ENCODE measurements at places on chromosomes 1 and 21. TPM values are rescaled to one million over a fixed set of nuclear protein-coding genes. Genes with fewer than 3 reads are reported as not detected.

DNA sequence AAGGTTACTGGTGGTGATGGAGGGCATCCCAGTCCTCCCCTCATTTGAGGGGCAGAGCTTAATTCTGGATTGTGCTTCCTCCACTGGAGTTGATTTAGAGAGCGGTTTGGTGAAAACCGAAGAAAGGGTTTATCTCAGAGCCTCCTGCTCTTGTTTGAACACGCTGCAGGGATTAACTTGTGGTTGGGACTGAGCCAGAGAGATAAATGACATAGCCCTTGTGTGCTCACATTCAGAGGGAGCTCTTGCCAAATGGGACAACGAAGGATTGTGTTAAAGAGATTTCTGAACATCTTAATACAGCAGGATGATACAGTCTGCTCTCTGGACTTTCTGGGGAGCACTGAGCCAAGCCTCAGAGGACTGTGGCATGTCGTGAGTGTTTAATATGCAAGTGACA lies 308.2 kb downstream of the DISC1 start:
- no peak for DNase-seq

KCND3 gene
- 0.31 TPM for total RNA-seq

BLACAT1 gene
- total RNA-seq: 0.72 TPM

DNA sequence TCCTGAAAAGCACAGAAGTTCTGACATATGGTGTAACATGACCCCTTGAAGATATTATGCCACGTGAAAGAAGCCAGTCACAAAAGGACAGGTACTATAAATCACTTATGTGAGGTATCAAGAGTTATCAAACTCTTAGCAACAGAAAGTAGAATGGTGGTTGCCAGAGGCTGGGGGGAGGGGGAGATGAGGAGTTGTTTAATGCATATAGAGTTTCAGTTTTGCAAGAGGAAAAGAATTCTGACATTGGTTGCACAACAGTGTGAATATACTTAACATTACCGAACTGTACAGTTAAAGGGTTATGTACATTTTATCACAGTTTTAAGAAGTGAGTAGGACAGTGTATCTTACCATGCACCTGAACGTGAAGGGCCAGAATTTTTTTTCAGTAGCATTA lies 80.0 kb downstream of the USP25 start:
- DNase-seq: no peak

DNA sequence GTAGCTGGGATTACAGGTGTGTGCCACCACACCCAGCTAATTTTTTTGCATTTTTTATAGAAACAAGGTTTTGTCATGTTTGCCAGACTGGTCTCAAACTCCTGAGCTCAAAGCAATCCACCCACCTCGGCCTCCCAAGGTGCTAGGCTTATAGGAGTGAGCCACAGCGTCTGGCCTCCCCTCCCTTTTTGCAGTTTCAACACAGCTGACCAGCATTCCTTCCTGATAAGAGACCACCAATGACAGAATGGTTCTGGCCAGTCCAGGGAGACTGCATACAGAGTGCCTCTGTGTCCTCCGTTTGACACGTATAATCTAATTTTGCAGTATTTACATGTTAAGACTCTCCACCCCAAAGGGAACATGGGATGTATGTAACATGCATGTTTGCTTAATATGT lies 46.4 kb upstream of the CACHD1 start:
- DNase-seq: no peak

GRCh38 chr1:221263831-221264767 lies 384.9 kb downstream of the HLX start:
- DNase-seq: no peak

SPAG17 gene
- total RNA-seq: 2.7 TPM

TMPRSS2 gene
- total RNA-seq: 1.3 TPM

DNA sequence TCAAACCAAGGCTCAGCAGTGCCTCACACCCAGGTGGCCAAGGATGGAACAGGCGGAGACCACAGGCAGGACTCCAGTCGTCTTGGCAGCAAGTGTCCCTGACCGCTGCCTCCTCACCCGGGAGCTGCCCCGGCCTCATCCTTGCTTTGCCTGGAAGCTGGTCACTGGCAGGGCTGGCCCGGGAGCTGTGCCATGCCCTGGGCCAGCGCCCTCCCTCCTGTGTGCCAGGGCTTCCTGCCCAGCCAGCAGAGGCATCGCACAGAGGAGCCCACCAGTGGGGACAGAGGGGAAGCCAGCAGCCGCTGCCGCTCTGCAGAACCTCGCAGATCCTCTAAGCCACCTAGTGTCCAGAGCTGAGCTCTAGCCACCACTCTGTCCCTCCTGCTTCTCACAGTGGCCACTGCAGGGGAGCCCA lies 7.8 kb downstream of the CASZ1 start:
- DNase-seq: no peak

DNA sequence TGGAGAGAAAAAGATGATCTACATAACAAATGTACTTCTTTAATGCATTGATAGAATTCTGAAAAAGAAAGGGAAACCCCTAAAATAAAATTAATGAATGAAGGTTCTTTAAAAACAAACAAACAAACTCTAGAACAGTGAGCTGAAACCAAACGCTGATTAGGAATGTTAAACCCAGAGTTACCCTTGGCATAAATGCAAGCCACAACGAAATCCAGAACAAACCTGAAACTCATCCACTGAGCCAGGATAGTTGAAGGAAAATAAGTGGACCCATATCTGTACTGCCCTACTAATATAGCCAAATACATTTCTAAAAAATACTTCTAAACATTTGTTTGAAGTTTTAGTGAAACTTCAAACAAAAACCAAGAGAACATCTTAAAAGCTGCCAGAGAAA lies 505.3 kb downstream of the TTLL7 start:
- no peak for DNase-seq

GRCh38 chr1:215507119-215507518 lies 60.0 kb upstream of the KCTD3 start:
- no peak for DNase-seq

GRCh38 chr1:87963556-87963955 lies 634.9 kb downstream of the LMO4 start:
- DNase-seq: no peak

GRCh38 chr1:212355230-212355969 lies 59.3 kb downstream of the PACC1 start:
- DNase-seq: no peak

SLC1A7 gene
- not detected for total RNA-seq

GRCh38 chr1:65729259-65729658 lies 63.4 kb upstream of the PDE4B start:
- no peak for DNase-seq

MTR gene
- total RNA-seq: 61.6 TPM

DNA sequence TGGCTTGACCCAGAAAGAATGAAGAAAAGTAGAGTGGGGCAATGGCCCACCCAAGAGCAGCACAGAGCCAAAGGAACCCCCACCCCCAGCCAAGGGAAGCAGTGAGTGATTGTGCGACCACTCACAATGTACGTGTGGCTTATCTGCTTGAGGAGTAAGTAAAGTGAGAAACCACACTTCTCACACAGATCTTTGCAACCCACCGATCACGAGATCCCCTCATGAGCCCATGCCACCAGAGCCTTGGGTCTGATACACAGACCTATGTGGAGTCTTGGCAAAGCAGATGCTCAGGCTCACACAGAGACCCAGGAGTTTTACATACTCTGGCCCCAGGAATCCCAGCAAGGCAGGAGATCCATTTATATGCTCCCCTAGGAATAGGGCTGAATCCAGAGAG lies 14.0 kb upstream of the SLC9C2 start:
- DNase-seq: no peak

DNA sequence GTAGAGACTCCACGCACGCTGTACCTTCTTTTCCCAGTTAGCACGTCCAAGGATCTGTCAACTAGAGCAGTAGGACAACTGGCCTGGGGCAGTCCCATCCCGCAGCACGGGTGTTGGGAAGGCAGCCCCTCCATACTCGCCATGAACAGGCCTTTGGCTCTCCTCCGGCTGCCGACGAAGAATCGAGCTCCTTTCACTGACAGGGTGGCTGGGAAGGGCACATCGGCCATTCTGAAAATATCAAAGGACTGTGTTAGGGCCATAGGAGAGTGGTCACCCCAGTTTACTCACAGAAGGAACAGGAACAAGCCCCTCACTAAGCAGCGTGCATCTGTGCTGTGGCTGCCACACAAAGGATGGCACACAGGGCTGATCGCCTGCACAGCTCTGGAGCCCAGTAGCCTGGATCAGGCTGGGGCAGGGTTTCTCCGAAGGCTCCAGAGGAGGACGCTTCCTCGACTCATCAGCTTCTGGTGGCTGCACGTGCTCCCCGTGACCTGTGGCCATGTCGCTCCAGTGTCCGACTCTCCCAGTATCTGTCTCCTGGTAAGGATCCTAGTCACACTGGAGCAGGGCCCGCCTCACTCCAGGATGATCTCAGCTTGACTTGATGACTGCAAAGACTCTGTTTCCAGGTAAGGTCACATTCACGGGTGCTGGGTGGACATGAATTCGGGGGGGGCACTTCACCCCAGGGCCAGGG lies 8.9 kb downstream of the KRTAP10-1 start:
- DNase-seq: no peak

GRCh38 chr1:89069951-89070350 lies 4.9 kb upstream of the GBP1 start:
- DNase-seq: no peak

DNA sequence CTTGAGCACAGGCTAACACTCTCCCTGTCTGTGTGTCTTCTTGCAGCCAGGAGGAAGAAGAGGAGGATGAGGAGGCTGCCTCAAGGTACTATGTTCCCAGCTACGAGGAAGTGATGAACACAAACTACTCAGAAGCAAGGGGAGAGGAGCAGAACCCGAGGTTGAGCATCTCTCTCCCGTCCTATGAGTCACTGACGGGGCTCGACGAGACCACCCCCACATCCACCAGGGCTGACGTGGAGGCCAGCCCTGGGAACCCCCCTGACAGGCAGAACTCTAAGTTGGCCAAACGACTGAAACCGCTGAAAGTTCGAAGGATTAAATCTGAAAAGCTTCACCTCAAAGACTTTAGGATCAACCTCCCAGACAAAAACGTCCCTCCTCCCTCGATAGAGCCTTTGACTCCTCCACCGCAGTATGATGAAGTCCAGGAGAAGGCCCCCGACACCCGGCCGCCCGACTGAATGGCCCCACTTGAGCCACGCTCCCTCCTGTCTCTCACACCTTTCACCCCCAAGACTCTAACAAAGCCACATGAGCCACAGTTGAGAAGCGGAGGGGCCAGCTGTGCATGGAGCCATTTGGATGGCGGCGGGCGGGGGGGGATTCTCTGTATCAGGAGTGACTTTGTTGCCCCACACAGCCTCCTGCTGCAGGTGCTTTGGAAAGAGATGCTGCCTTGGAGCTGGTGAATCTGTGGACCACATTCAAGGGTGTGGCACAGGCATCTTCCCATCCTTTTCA lies 27.6 kb upstream of the FHAD1 start:
- DNase-seq: no peak

GRCh38 chr21:38227401-38227800 lies 29.4 kb upstream of the KCNJ15 start:
- DNase-seq: no peak

DNA sequence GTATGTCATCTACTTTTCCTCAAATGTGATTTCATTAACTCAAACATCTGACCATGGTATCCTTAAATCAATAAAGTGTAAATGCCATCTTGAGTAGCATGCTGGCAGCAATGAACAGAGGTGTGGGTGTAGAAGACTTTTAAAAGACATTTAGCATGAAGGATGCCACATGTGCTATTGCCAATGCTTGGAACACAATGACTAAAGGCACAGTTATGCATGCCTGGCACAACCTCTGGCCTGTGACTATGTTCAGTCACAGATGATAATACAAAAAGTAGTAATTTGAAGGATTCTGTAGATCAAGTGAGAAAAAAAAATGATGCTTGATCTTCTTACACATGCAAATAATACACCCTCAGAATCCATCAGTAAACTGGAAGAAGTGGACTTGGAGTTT lies 938.9 kb upstream of the ADGRL4 start:
- no peak for DNase-seq

DNA sequence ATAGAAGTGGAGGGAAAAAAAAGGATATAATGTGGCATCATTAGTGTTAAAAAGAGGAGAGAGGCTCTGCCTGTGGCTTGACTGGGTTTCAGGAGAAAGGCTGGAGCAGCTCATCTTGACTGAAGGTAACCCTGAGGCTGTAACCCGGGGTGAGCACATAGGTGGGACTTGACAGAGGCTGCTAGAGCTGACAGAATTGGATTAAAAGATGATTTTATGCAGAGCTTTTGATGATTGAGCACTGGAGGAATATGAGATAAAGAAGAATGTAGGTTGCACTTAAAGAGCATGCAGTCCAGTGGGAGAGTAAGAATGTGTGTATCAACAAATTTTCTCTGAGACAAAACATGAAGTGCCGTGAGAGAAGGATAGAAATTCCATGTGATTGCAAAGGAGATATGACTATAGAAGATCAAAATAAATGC lies 17.3 kb downstream of the LAMC1 start:
- no peak for DNase-seq

- DNase-seq: no peak
These were observed 124.1 kb upstream of the KCNK2 start for GRCh38 chr1:214958486-214958885.

GUCA2B gene
- total RNA-seq: not detected

- no peak for DNase-seq
These were observed 19.1 kb downstream of the GALNT2 start for GRCh38 chr1:230086151-230086550.

DNA sequence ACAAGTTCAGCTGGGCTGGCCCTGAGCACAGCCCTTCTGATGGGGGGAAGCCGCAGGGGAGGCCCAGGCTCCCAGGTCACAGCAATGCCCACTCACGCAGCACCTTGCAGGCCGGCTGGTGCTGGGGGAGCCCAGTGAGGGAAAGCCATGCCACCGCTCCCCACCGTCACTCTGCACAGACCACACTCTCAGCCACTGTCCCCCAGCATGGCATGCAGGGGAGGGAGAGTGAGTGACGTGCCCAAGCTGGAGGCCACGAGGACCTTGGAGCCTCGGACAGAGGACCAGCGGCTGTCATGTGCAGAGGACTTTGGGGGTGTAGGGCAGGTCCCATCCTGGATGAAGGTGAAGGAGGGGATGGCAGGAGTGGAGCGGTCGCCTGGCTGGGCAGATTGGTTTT lies 25.1 kb downstream of the SLC45A1 start:
- DNase-seq: no peak

DNA sequence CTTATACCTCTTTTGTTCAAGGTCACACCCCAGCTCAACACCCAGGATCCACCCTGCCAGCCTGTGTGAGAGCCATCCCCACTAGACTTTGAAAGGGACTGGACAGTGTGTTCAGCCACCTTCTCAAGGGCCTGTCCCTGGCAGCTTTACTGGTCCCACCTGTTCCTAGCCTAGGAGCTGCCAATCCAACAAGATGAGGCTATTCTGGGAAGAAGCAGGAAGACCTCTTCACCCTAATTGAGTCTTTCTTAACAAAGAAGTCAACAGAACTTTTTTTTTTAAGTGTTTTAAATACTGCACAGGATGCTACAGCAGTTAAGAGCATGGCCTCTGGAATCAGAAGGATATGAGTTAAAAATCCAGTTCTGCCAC lies 95.8 kb upstream of the HOOK1 start:
- DNase-seq: no peak

KIAA0040 gene
- total RNA-seq: 3.7 TPM

All from mesothelial cell of epicardium (in vitro differentiated cells).